ENCODE measurements at places on chromosomes 4 and X. TPM values are rescaled to one million over a fixed set of nuclear protein-coding genes. Genes with fewer than 3 reads are reported as not detected.

DNA sequence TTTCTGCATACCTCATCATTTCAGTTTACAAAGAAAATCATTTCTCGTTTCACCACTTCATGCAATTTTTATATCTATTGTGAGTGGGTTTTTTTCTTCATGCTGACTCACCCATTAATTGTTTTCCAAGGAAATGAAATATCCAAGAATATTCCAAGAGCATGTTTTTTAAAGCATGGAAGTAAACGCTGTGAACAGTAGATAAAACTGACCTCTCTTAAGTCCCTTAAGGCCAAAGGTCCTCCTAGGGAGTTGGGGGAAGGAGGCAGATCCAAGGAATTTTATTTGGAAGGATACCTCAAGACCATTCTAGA lies 2.6 kb upstream of the APBB2 start:
- no peaks in the 10 kb centered on the region for H3K36me3 ChIP-seq
- H3K27ac ChIP-seq = peak overlapping the region; percentile 85
- peaks cover 32% of the 10 kb centered on the region for H3K4me1 ChIP-seq
- DNase-seq = no peak
- H3K4me3 ChIP-seq = peak overlapping the region; percentile 57

GRCh38 chr4:158182736-158183135 lies 9.9 kb upstream of the GASK1B start:
- no peak for DNase-seq
- no peaks in the 10 kb centered on the region for H3K36me3 ChIP-seq

- no peak for DNase-seq
- no peak overlapping the region for H3K27ac ChIP-seq
- H3K4me1 ChIP-seq = no peaks in the 10 kb centered on the region
- H3K36me3 ChIP-seq = peaks cover 79% of the 10 kb centered on the region
These were observed 63.7 kb downstream of the ZAR1 start for GRCh38 chr4:48553720-48554119.

DNA sequence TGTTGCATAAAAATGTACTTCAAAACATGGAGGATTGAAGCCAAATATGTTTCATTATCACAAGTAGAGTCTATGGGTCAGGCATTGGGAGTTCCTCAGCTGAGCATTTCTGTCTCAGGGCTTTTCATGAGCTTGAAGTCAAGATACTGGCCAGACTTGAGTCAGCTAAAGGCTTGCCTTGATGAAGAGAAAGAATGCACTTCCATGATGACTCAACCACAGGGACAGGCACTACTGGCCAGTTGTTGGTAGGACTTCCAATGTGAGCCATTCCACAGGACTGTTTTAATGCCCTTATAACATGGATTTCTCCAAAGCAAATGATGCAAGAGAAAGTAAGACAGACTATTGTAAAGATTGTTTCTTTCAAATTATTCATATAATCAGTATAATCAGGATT lies 895.6 kb downstream of the RAB28 start:
- H3K36me3 ChIP-seq = no peaks in the 10 kb centered on the region
- DNase-seq = no peak
- no peak overlapping the region for H3K4me3 ChIP-seq
- H3K27me3 ChIP-seq = no peaks in the 10 kb centered on the region
- H3K27ac ChIP-seq = no peak overlapping the region
- H3K4me1 ChIP-seq = no peaks in the 10 kb centered on the region

- no peaks in the 10 kb centered on the region for H3K36me3 ChIP-seq
- no peaks in the 10 kb centered on the region for H3K4me1 ChIP-seq
- no peaks in the 10 kb centered on the region for H3K27me3 ChIP-seq
- DNase-seq = no peak
These were observed 1.4 kb downstream of the DCX start for GRCh38 chrX:111410590-111411078.

GRCh38 chr4:138645289-138645688 lies 370.3 kb upstream of the NOCT start:
- no peaks in the 10 kb centered on the region for H3K27me3 ChIP-seq
- DNase-seq = no peak
- no peak overlapping the region for H3K4me3 ChIP-seq

DNA sequence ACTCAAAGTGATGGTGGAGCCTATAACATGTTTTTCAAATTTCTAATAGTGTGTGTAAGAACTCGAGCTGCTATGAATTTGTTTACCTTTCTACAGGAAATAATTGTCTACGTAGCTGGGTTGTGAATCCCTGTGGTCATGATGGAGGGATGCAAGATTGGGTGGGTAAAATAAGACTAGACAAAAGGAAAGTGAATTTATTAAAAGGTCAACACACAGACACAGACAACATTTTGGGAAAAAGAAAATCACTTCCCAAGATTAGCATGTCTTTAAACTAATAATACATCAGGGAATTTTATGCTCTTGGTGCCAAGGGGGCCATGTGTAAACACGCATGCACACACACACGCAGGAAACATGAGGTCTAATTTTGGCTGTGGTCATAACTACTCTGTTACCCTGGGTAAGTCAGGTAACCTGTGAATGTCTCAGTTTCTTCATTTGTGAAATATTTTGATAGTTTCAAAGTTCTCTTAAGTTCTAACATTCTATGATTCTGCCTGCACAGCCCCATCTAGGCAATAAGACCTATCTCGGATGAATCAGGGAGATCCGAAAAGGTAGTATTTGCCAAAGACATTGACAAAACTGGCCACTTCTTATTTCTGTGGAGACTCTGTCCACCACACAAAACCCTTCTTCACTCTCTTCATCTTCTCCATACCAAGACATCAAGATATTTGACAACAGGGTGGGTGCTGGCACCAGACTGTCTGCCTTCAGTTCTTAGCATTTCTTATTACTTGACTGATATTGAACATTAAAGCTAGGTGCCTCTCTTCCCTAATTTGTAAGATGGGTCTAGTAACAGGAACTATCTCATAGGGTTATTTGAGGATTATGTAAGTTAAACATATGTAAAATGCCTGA lies 1.6 kb upstream of the UNC5C start:
- peaks cover 5% of the 10 kb centered on the region for H3K4me1 ChIP-seq
- H3K27me3 ChIP-seq = no peaks in the 10 kb centered on the region
- no peaks in the 10 kb centered on the region for H3K36me3 ChIP-seq

- H3K36me3 ChIP-seq = no peaks in the 10 kb centered on the region
- no peaks in the 10 kb centered on the region for H3K4me1 ChIP-seq
- DNase-seq = no peak
- no peak overlapping the region for H3K27ac ChIP-seq
- no peak overlapping the region for H3K4me3 ChIP-seq
- H3K27me3 ChIP-seq = no peaks in the 10 kb centered on the region
These were observed 76.0 kb downstream of the SPIN4 start for GRCh38 chrX:63275127-63275526.

DNA sequence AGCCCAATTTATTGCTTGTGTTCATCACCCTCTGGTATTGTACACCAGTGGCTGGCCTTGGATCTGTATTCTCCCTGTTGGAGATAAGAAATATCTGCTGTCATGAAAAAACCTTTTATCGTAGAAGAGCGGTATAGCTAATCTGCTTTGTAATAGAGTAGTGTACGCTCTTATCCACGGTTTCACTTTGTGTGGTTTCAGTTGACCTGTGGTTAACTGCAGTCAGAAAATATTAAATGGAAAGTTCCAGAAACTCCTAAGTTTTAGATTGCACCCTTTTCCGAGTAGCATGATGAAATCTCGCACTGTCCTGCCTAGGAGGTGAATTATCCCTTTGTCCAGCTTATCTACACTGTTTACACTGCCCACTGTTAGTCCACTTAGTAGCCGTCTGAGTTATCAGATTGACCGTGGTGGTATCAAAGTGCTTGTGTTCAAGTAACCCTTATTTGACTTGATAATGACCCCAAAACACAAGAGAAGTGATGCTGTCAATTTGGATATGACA lies 42.4 kb downstream of the KDM6A start:
- no peak for DNase-seq
- no peak overlapping the region for H3K27ac ChIP-seq
- H3K4me1 ChIP-seq = peaks cover 59% of the 10 kb centered on the region
- H3K27me3 ChIP-seq = no peaks in the 10 kb centered on the region

DNA sequence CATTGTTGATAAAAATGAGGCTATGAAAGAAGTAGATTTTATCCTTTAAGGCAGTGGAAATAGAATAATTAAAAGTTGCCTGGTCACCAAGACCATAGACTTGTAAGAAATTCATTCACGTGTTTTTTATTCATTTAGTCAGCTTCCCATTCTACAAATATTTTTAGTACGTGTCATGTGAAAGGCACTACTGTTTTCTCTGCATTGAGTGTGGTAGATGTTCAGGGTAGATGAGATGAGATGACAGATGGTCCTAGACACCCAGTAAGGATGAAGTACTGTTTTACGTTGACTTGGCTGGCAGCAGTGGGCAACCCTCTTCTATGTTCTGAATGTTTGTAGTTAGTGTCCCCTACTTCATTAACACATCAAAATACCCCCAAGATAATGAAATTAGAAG lies 228.1 kb downstream of the ARHGAP24 start:
- H3K4me3 ChIP-seq = no peak overlapping the region
- no peak for DNase-seq
- no peak overlapping the region for H3K27ac ChIP-seq
- no peaks in the 10 kb centered on the region for H3K4me1 ChIP-seq
- no peaks in the 10 kb centered on the region for H3K27me3 ChIP-seq

- H3K36me3 ChIP-seq = no peaks in the 10 kb centered on the region
- H3K27me3 ChIP-seq = no peaks in the 10 kb centered on the region
- no peak for DNase-seq
- H3K4me1 ChIP-seq = no peaks in the 10 kb centered on the region
- H3K27ac ChIP-seq = no peak overlapping the region
These were observed 26.5 kb upstream of the RBMX start for GRCh38 chrX:136906921-136907510.

DNA sequence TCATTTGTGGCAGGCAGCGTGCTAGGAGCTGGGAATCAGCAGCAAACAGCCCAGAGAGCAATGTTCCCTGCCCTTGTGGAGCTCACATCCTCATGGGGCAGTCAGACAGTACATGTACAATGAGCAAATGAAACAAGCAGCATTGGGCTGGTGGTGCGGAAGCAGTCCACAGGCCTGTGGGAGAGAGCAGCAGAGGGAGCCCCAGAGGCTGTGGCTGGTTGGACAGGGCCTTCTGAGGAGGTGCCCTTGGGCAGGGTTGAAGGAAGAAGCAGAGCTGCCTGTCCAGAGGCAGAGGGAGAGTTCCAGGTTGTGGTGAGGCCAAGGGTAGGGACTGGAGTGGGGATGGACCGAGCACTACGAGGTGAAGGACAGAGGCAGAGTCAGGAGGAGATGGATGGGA lies 22.5 kb downstream of the MMGT1 start:
- no peaks in the 10 kb centered on the region for H3K36me3 ChIP-seq
- H3K27ac ChIP-seq = no peak overlapping the region
- H3K4me3 ChIP-seq = no peak overlapping the region
- no peak for DNase-seq

DNA sequence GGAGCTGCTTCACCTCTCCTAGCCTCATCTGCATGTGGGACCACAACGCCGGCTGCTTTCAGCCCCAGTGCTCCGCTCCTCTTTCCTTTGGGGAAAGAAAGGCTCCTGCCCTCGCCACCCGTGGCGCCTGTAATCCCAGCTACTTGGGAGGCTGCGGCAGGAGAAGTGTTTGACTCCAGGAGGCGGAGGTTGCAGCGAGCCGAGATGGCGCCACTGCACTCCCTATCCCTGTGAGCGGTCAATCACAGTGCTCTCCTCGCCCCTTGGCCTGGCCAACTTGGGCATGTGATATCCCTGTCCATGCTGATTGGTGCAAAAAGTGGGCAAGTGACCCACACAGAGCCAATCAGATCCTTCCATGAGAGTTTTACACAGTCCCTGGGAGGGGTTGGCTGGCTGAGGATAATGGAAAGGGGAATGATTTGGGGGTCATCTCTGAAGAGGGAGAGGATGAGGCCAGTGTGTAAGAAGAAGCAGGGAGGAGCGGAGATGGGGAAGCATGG lies 56.2 kb downstream of the WFS1 start:
- peak overlapping the region; percentile 2 for H3K27ac ChIP-seq
- no peak for DNase-seq
- peaks cover 15% of the 10 kb centered on the region for H3K4me1 ChIP-seq
- H3K36me3 ChIP-seq = no peaks in the 10 kb centered on the region
- no peaks in the 10 kb centered on the region for H3K27me3 ChIP-seq

GRCh38 chr4:31054295-31054694 lies 334.1 kb downstream of the PCDH7 start:
- DNase-seq = no peak
- no peak overlapping the region for H3K4me3 ChIP-seq
- no peaks in the 10 kb centered on the region for H3K4me1 ChIP-seq
- no peaks in the 10 kb centered on the region for H3K27me3 ChIP-seq

DNA sequence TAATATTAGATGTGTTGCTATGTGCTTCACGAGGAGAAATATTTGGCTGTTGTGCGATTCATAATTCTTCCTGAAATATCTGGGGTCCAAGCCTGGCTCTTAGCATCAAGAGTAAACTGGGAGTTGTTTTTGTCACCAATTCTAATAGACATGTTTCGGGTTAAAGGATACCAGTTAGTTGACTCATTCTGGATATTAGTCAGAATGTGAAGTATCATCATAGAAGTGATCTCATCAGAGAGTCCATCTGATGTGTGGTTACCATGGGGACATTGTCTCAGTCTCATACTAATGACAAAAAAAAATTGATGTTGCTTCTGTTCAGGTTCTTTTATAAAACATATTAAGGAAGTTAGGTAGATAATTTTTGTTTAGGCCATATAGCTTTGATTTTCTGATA lies 57.2 kb upstream of the MTMR1 start:
- no peaks in the 10 kb centered on the region for H3K4me1 ChIP-seq
- H3K27ac ChIP-seq = no peak overlapping the region
- H3K36me3 ChIP-seq = peaks cover under 1% of the 10 kb centered on the region
- H3K27me3 ChIP-seq = no peaks in the 10 kb centered on the region
- H3K4me3 ChIP-seq = no peak overlapping the region

GRCh38 chr4:56733352-56733751 lies 52.3 kb upstream of the HOPX start:
- no peak overlapping the region for H3K4me3 ChIP-seq
- H3K36me3 ChIP-seq = no peaks in the 10 kb centered on the region
- peaks cover 12% of the 10 kb centered on the region for H3K4me1 ChIP-seq
- DNase-seq = no peak
- H3K27me3 ChIP-seq = no peaks in the 10 kb centered on the region
- no peak overlapping the region for H3K27ac ChIP-seq

The CT55 gene
- total RNA-seq = not detected

The PI4K2B gene
- total RNA-seq = 13.0 TPM

The SOD3 gene
- total RNA-seq = 280 TPM

The DMP1 gene
- not detected for total RNA-seq

The GRIPAP1 gene
- 27.5 TPM for total RNA-seq
